ENCODE measurements at places on chromosomes 3 and 15. TPM values are rescaled to one million over a fixed set of nuclear protein-coding genes. Genes with fewer than 3 reads are reported as not detected.

FBXL22 gene
- total RNA-seq, result 0.12 TPM

TGM4 gene
- 0.17 TPM for total RNA-seq

PHLDB2 gene
- 51.0 TPM for total RNA-seq

SHC4 gene
- total RNA-seq, result 5.6 TPM

BTLA gene
- total RNA-seq, result not detected

GTF2E1 gene
- 8.2 TPM for total RNA-seq

PODXL2 gene
- total RNA-seq, result 4.2 TPM

COPB2 gene
- 138 TPM for total RNA-seq

NR2F2 gene
- 39.2 TPM for total RNA-seq

TBC1D23 gene
- total RNA-seq, result 27.3 TPM

CXCR6 gene
- not detected for total RNA-seq

MORC1 gene
- not detected for total RNA-seq

SLC25A20 gene
- total RNA-seq, result 16.6 TPM

C3orf33 gene
- total RNA-seq, result 5.6 TPM

PLA2G4F gene
- not detected for total RNA-seq

LRRK1 gene
- 9.0 TPM for total RNA-seq

RASA2 gene
- total RNA-seq, result 5.0 TPM

DISP2 gene
- 0.23 TPM for total RNA-seq

EIF3J gene
- 38.0 TPM for total RNA-seq

GP9 gene
- not detected for total RNA-seq

LRRIQ4 gene
- not detected for total RNA-seq

SEMA6D gene
- 4.8 TPM for total RNA-seq

NDUFB5 gene
- total RNA-seq, result 126 TPM

FOXP1 gene
- total RNA-seq, result 22.4 TPM

ACKR2 gene
- 3.9 TPM for total RNA-seq

CLRN1 gene
- not detected for total RNA-seq

IRAK2 gene
- total RNA-seq, result 1.5 TPM

PPP4R2 gene
- 27.3 TPM for total RNA-seq

CP gene
- not detected for total RNA-seq

CPN2 gene
- not detected for total RNA-seq

HYKK gene
- total RNA-seq, result 2.0 TPM

RBP2 gene
- total RNA-seq, result not detected

MYO5C gene
- 0.34 TPM for total RNA-seq

TNNC1 gene
- total RNA-seq, result 1.2 TPM

PLIN1 gene
- 0.26 TPM for total RNA-seq

PLA2G4E gene
- not detected for total RNA-seq

EIF4G1 gene
- total RNA-seq, result 272 TPM

SPTBN5 gene
- total RNA-seq, result under 0.01 TPM

TMEM212 gene
- total RNA-seq, result not detected

DUOX1 gene
- not detected for total RNA-seq

ISL2 gene
- 0.12 TPM for total RNA-seq

SEMA3G gene
- total RNA-seq, result not detected

NAALADL2 gene
- total RNA-seq, result 2.6 TPM

SIDT1 gene
- not detected for total RNA-seq

LMLN gene
- 3.1 TPM for total RNA-seq

IL17RD gene
- 5.4 TPM for total RNA-seq

THAP10 gene
- 2.2 TPM for total RNA-seq

ZKSCAN7 gene
- total RNA-seq, result 4.6 TPM

ARRDC4 gene
- total RNA-seq, result 30.5 TPM

OR5H15 gene
- not detected for total RNA-seq

ZNF639 gene
- 43.5 TPM for total RNA-seq

SLCO2A1 gene
- total RNA-seq, result 0.47 TPM

NDN gene
- 201 TPM for total RNA-seq

CISH gene
- 3.1 TPM for total RNA-seq

EOMES gene
- total RNA-seq, result 0.35 TPM
